ENCODE measurements at places on chromosomes 2 and 18.
A peak's percentile ranks its signal among the peaks of the same experiment; 100 is the strongest.

GRCh38 chr2:11568436-11568835 is 34.6 kb downstream of the GREB1 start:
- no peak overlapping the region for H3K4me3 ChIP-seq
- no peaks in the 10 kb centered on the region for H3K4me1 ChIP-seq
- H3K27ac ChIP-seq = no peak overlapping the region
- no peaks in the 10 kb centered on the region for H3K27me3 ChIP-seq

GRCh38 chr18:49006641-49007454 is 56.1 kb upstream of the SMAD7 start:
- H3K27me3 ChIP-seq = peaks cover 12% of the 10 kb centered on the region
- H3K4me1 ChIP-seq = no peaks in the 10 kb centered on the region
- no peak for DNase-seq
- no peaks in the 10 kb centered on the region for H3K36me3 ChIP-seq
- H3K4me3 ChIP-seq = no peak overlapping the region
- no peak overlapping the region for H3K27ac ChIP-seq

DNA sequence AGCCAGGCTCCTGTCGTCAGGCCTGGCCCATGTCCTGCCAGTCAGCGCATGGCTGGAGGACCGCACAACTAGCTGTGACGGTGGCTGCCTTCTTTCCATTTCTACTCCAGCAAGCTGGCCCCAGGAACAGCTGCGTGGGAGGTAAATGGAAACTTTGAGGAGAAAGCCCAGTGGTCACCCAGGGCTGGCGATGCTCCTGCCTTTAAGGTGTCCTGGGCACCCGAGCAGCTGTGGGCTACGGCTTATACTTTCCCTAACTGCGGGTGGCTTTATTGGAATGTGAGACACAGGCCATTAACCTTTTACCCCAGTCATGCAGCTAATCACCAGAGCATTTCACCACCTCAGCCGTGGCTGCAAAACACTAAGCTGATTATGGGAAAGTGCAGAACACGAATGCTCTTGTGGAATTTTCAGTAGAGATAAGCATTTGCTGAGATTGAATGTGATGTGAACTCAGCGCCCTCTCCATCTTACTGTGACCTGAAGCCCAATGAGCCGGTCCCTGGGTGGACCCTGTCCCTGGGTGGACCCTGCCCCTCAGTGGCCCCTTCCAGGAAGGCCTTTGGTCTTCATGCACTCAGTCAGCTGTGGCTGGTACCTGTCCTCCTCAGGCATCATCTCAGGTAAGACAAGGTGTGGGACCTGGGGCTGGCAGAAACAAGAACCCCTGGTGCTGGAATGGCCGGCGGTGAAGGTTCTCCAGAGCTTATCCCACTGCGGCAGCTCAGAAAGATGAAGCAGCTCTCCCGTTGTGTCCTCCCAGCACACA is 275.4 kb upstream of the HS6ST1 start:
- no peaks in the 10 kb centered on the region for H3K4me1 ChIP-seq
- no peak overlapping the region for H3K4me3 ChIP-seq
- H3K27me3 ChIP-seq = peaks cover 4% of the 10 kb centered on the region
- no peak for DNase-seq
- no peak overlapping the region for H3K27ac ChIP-seq

- no peak for DNase-seq
- H3K36me3 ChIP-seq = no peaks in the 10 kb centered on the region
- no peak overlapping the region for H3K27ac ChIP-seq
- H3K4me1 ChIP-seq = no peaks in the 10 kb centered on the region
- no peaks in the 10 kb centered on the region for H3K27me3 ChIP-seq
Measured at GRCh38 chr2:189153619-189154018, 25.9 kb downstream of the COL5A2 start.

DNA sequence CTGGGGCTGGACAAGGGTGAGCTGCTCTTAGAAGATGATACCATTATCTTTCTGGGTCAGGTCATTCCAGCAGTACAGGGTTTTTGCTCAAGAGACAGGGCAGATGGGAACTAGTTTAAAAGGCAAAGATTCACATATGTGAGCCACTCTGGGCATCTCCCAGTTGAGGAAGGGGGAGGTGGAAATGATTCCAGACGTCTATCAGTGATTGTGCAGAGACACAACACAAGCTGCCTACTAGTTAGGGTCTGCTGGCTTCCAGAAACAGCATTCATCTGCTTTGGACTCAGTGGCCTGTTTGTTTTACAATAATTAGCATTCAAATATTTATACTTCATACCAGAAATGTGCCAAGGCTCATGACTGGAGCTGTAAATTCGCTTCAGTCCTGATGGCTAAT is 32.3 kb downstream of the ST6GAL2 start:
- no peaks in the 10 kb centered on the region for H3K27me3 ChIP-seq
- H3K4me1 ChIP-seq = no peaks in the 10 kb centered on the region
- no peak overlapping the region for H3K27ac ChIP-seq
- no peaks in the 10 kb centered on the region for H3K36me3 ChIP-seq
- H3K4me3 ChIP-seq = no peak overlapping the region
- DNase-seq = no peak

DNA sequence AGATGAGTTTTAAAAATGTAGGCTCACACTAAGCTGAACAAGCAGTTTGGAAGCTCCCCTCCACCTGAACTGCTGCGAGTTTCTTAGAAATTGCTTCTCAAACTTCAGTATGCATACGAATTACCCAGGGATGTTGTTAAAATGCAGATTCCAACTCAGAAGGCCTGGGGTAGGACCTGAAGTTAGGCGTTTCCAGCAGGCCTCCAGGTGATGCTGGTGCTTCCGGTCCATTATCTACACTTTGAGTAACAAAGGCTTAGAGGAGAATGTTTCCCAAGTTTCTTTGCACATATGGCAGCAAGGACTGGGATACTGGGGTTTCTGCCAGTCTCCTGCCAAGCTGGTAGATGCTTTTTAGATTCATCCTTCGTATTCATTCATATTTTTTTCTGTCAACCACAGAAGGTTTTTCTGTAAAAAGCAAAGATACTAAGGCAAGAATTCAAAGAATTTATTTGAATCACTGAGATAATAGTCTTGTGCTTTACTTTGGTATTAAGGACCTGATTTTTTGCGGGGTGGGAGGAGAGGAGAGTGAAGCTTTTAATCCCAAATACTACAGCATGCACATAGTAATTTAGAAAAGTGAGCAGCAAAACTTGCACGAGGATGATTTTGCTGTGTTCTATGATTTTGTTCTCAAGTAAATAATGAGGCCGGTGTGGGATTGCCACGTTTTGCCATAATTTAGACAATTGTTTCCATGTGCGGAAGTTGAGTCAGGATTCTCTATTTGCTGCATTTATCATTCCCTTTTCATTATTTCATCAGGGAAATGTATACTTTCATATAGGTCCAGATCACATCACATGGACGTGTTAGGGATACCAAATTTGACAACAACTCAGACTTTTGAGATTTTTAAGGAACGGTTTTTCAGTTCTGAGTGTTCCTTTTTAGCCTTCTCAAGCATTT is 137.6 kb upstream of the SPATS2L start:
- peaks cover 2% of the 10 kb centered on the region for H3K36me3 ChIP-seq
- no peak overlapping the region for H3K27ac ChIP-seq
- H3K27me3 ChIP-seq = peaks cover 17% of the 10 kb centered on the region
- no peak overlapping the region for H3K4me3 ChIP-seq

DNA sequence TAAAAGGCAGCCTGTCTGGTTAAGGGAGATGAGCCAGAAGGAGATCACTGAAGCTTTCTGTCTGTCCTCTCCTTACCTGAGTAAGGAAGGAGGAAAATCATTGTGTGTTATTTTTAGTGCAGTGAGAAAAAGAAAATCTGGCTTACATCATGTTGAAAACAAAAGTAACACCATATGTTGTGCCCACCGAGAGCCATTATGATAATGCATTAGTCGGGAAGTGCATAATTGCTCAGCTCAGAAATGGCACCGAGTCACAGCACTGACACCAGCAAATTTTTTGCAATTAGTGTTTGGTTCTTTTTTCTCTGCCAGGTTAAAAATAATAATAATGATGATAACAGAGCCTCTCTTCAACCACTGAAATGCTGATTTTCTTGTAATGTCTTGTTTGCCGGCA is 46.6 kb downstream of the HNMT start:
- no peak overlapping the region for H3K27ac ChIP-seq
- DNase-seq = no peak
- H3K27me3 ChIP-seq = no peaks in the 10 kb centered on the region
- H3K4me1 ChIP-seq = no peaks in the 10 kb centered on the region
- H3K4me3 ChIP-seq = no peak overlapping the region
- no peaks in the 10 kb centered on the region for H3K36me3 ChIP-seq

GRCh38 chr2:8836971-8837794 is at the start of gene KIDINS220:
TSS of gene KIDINS220 (minus strand) at chr2:8837613. CDS start at chr2:8827093, 10,520 bp downstream.
- peak within 1 kb of the TSS; percentile 98 for H3K27ac ChIP-seq
- H3K4me1 ChIP-seq = peaks cover 36% of the 10 kb centered on the region
- H3K36me3 ChIP-seq = peaks cover 2% of the 10 kb centered on the region
- DNase-seq = peak; percentile 84
- H3K27me3 ChIP-seq = no peaks in the 10 kb centered on the region
- peak within 1 kb of the TSS; percentile 99 for H3K4me3 ChIP-seq

DNA sequence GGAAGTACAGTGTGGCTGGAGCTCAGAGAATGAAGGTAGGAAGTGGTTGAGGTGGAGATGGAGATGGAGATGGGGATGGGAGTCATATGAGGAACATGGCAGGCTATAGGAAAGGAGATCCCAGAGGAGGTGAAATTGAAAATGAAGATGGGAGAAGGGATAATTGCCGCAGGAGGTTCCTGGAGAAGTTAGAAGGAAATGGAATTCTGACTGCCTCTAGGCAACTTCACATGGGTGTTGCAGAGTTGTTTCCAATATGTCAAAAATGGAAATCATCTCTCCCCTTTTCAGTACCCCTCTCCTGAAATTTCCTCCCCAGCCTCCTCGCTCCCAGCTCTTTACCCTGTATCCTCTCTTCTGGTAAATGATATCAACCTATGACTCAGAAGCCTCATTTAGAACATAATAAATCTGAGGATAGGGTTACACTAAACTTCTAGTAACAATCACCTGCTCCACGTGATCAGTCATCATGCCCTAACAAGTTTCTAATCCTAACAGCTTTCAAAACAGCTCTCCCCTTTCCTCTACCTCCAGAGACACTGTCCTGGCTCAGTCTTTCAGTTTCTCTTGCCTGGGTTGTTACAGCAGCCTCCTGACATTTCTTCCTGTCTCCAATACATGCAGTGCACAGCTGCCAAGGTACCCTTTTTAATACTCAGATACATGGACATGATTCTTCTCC is 201.9 kb upstream of the RBMS1 start:
- no peaks in the 10 kb centered on the region for H3K4me1 ChIP-seq
- no peaks in the 10 kb centered on the region for H3K36me3 ChIP-seq
- H3K27ac ChIP-seq = no peak overlapping the region
- no peaks in the 10 kb centered on the region for H3K27me3 ChIP-seq
